ENCODE measurements at places on chromosomes 11 and 22.

DNA sequence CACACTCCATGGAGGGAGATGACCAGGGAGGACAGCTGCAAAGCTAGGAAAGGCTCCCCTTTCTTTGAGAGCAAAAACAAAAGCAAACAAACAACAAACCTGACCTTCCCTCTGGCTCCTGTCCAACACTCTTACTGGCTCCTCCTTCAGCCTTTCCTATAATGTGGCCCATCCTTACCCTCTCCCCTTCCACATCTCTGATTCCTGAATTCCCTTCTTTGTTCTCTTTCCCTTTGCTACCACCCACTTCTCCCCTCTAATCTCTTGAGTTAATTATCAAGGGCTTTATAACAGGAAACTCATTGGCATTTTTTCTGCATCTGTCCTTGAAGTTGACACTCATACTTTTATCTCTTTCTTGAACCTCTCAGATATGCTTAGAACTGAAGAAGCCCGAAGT, 56.3 kb downstream of the ZNF280B start:
- no peak for DNase-seq

DNA sequence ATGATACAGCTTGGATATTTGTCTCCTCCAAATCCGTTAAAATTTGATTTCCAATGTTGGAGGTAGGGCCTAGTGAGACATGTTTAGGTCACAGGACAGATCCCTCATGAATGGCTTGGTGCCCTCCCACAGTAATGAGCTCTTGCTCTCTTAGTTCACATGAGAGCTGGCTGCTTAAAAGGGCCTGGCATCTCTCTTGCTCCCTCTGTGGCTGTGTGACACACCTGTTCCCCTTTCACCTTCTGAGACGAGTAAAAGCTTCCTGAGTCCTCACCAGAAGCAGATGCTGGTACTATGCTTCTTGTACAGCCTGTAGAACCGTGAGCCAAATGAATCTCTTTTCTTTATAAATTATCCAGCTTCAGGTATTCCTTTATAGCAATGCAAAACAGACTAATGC, 3.5 kb downstream of the VPS37C start:
- DNase-seq: no peak

- DNase-seq: no peak
These were observed at the start of gene PRR33 for GRCh38 chr11:1891831-1892115. Gene PRR33 (minus strand): TSS chr11:1891895. CDS start chr11:1890584, 1,311 bp downstream.

- no peak for DNase-seq
These were observed 52.6 kb upstream of the ELF5 start for GRCh38 chr11:34566208-34566551.

DNA sequence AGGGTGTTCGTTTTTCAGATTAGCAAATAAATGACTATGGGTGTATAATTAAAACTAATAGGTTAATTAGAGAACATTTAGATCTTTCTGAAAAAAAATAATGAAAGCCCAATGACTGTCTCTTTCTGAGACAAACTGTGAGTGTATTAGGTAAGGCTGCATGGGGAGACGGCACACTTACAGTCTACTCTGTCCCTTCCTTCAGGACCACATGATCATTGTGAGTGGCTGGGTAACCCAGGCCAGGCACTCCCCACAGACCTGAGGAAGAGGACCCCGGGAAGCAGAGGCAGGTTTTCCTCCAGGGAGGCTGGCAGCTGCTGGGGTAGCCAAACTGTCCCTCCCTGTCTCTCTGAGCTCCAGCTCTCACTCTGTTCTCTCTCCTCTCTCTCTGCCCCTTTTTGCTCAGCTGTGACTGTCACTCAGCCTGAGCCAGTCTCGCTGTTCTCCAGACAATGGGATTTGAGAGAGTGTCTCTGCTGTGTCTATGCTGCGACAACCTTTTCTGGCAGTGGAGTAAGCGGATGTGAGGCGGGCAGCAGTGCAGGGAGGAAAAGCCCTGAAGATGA, 83.1 kb upstream of the NCAM1 start:
- DNase-seq: no peak

GRCh38 chr11:3170756-3171650, 5.9 kb upstream of the OSBPL5 start:
- no peak for DNase-seq

GRCh38 chr22:22024440-22024839, 41.9 kb upstream of the TOP3B start:
- DNase-seq: no peak

DNA sequence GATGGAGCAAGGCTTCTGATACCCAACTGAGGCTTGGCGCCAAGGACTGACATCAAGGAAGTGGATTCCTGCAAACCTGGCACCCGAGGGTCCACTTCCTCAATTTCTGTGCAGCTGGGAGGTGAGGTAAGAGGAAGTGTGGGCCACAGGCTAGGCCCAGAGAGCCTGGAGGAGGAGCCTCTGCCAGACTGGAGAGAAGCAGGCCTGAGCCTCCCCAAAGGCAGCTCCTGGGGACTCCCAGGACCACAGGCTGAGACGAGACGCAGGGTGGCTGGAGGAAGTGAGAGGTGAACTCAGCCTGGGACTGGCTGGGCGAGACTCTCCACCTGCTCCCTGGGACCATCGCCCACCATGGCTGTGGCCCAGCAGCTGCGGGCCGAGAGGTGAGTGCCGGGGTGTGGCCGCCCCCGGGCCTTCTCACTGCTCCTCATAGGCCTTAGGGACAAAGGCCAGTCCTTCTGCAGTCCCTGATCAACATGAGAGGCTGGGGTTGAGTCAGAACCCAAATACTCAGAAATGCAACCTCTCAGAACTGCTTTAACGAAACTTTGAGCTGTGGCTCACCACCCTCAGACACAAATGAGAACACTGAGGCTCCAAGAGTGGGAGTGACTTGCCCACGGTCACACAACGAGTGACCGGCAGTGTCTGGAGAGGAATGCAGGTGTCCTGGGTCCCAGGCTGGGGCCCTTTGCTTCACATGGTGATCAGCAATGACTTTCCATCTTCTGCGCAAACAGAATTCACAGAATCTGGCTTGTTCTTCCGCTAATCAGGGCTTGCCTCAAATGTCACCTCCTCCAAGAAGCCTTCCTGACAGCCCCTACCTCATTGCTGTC, at the start of gene NCF4:
TSS of gene NCF4 (plus strand) at position 186 of the 839 bp plus-strand sequence. CDS start at position 352, 166 bp downstream.
- DNase-seq: no peak

DNA sequence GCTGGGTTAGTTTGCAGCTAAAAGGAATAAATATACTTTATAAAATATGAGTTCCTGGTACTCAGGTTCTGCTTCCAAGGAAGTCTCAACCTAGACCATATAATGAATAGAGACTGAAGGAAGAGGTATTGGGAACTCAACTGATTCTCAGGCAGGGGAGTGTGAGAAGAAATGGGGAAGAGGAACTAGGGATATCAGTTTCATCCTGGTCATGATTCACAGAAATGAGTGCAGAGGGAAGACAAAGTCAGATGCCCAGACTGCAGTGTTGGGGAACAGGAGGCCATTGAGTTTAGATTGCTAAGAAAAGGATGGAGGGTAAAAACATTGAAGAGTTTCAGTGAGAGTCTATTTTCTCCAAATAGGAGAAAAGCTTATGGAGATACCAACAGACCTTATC, 28.8 kb downstream of the PLAAT5 start:
- no peak for DNase-seq

DNA sequence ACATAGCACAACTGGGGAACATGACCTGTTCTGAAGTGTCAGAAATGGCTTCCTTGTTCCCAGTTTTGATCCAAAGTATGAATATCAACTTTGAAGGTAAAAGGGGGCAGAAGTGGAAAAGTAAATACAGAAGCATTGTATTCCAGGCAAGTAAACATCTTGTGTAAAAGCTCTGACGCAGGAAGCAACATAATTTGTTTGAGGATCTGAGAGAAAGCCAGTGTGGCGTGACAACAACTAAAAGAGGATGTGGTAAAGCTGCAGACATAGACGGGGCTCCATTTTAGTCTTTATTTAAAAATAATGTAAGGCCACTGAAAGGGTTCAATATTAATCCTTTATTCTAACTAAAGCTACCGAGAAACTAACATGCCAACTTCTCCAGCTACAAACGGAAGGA, 310.2 kb downstream of the DLG2 start:
- peak; percentile 11 for DNase-seq

GRCh38 chr11:47725442-47726117, 10.4 kb upstream of the AGBL2 start:
- DNase-seq: no peak

All from forelimb muscle (tissue), 1 donor.